ENCODE measurements at places on chromosomes 6 and 20.
A peak's percentile ranks its signal among the peaks of the same experiment; 100 is the strongest.

DNA sequence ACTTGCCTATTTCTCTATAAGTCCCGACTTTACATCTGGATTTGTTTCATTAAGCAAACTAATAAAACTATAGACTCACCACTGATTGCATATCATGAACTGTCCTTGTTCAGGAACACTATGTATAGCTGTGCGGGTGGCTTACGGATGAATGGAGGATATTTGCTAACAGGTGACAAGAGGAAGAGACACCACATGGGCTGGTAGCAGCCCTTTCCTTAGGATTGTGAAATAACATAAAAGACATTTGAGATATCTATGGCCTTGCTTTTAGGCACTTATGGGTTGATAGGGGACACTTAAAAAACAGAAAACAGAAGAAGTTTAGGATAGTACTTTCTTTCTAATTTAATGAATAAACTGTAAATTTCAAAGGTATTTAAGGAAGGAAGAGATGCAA, 5.0 kb upstream of the CAP2 start:
- no peak for DNase-seq

DNA sequence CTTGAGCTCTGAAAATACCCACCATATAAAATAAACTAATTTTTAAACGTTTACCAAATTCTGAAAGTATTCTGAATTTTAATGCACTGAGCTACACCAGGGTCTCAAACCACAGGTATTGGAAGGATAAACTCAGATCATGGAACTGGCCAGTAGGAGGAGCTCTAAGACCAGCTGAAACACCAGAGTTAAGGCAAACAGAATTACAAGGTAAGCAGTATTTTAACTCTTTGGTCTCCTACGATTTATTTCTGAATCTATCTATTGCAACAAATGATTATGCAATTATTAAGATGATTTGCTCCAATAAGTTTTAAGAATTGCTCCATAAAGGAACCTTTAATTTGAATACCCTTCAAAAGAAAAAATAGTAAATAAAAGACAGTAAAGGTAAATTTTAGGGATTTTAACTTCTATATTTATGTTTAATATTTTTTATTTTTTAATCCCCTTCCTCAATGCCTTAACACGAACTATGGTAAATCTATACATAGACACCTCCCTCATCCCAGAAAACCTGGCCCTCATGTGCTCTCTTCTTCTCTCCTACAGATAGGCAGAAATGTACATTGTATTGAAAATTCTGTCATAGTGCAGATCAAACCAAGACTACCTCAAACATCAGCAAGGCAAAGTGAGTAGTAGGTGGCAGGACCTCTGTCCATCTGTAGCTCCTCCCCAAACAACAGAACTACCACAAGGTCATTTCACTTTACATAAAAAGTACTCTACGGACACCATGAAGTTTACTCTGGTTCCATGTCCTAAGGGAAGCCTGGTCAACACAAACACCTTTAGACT, 58.4 kb downstream of the SMLR1 start:
- DNase-seq: peak; percentile 41

DNA sequence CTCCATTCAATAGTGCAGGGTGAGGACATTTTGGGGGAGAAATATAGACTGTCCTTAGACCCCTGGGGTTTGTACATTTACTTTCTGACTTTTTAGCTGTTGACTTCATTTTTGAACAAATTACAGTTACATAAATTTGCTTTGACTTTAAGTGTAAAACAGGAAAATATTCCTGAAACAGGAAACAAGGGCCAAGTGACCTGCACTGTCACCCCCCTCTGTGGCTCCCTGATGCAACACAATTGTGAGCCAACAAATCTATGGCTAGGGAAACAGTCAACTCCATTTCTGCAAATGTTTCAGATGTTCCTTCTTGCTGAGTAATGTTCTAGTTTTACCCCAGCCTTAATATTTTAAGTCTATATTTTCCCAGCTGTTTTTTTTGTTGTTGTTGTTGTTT, 39.8 kb downstream of the HLA-A start:
- no peak for DNase-seq

GRCh38 chr6:14992382-14992781, 253.5 kb upstream of the JARID2 start:
- DNase-seq: no peak

GRCh38 chr6:169689287-169689686, 12.5 kb downstream of the WDR27 start:
- DNase-seq: no peak

DNA sequence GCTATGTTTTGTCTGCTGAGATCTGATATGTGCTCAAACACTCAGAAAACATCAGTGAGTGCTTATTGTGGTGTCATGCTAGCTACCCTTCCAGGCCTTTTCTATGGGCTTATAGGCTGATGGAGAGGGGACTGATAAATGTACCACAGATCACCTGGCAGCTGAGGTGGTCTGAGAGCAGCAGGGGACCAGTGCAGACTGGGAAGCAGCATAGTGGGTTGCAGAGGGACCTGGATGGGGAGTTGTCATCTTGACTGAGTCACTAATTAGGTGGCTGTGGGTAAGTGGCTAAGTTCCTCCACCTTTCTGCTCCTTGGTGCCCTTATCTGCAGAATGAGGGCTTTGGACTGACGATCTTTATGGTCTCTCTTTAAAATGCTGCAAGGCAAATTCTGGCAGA, 2.8 kb downstream of the TMEM200A start:
- DNase-seq: no peak

DNA sequence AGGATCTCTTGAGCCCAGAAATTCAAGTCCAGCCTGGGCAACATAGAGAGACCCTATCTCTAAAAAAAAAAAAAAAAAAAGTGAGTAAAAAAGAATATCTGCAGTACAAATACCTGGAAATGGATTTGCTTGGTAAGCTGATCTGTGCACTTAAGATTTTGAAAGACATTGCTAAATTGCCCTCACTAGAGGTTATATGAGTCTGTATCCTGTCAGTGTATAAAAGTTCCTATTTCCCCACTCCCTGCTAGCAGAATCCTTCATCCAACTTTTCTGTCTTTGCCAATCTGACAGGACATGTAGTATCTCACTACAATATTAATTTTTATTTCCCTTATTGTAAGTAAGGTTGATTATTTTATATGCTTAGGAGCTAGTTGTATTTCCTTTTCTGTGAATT, 36.1 kb downstream of the BICRAL start:
- DNase-seq: no peak

DNA sequence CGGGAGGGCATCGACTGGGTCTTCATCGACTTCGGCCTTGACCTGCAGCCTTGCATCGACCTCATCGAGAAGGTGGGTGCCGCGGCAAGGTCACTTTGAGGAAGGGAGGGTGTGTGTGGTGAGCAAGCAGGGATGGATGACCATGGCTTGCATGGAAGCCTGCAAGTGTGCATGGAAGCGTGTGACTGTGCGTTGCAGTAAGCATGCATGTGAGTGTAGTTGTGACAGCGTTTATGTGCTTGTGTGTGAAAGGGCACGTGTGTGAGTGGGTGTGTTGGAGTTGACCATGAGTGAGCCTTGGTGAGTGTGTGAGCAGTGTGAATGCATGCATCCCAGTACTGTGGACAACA, 32.5 kb downstream of the MYH7B start:
- DNase-seq: no peak

DNA sequence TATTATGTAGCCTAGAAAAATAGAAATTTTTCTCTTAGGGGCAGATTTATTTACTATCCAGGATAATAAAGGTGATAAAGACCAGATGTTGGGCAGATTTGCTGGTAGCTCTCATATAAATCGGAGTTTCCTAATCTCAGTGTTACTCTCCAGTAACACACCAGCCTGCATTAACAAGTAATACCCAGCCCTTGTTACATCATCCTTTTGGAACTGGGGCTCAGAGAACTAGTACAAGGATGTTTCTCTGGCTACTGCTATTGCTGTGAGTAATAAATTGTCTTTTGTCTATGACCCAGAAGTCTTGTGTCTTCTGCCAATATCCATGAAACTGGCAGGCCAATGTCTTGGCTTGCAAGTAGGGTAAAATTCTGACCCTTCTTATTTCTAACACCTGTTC, 16.8 kb downstream of the TPD52L1 start:
- no peak for DNase-seq

DNA sequence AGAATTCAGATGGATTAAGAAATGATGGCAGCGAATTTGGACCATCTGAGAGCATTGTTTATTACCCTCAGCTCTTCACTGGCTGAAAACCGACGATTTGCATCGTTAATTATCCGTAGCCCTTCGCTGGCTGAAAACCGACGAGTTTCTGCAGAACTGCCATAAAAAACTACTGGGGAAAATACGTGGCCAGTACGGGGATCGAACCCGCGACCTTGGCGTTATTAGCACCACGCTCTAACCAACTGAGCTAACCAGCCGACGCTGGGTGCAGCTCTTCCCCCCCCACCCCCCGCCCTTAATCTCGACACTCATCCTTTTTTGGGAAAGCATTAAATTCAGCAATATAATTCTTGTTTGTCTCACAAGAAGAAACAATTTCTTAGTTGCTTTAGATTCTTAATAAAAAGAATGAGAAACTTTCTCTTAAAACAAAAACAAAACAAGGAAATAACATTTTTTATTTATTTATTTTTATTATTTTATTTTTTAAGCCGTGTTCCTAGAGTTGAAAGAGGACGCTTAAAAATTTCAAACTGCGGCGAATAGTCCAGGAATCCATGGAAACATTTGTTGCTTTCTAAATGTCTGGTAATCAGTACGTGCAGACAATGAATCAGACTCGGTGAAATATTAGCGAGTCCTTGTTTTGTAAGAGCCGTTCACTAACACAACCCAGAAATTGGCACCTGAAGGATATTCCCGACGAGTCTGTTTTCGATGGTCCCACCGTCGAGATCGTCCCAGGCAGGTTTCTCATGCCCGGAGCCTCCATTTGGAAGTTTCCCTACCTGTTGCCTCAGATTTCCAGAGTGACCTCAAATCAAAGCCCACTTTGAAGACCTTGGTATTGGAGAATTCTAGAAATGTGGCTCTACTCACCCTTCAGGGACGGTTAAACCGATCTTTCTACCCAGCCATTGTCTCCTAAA, 27.8 kb downstream of the PRSS16 start:
- DNase-seq: no peak

DNA sequence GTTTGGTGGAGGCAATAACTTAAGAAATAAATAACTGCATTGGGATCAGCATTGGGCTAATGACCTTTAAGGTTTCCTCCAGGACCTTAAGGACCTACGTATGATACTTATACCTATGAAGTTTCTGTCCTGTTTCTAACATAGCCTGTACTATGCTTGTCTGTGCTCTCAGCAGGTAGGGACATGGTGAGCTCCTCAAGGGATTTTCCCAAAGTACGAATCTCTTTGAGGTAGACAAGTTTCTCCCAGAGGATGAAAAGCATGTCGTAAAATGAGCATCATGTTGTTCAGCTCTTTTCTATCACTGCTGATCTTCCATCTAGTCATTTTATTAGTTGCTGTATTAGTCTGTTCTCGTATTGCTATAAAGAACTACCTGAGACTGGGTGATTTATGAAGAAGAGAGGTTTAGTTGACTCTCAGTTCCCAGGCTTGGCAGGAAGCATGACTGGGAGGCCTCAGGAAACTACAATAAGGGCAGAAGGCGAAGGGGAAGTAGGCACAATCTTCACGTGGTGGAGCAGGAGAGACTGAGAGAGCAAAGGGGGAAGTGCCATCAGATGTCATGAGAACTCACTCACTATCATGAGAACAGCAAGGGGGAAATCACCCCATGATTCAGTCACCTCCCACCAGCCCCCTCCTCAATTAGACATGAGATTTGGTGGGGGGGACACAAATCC, 77.8 kb upstream of the TGM3 start:
- DNase-seq: no peak

DNA sequence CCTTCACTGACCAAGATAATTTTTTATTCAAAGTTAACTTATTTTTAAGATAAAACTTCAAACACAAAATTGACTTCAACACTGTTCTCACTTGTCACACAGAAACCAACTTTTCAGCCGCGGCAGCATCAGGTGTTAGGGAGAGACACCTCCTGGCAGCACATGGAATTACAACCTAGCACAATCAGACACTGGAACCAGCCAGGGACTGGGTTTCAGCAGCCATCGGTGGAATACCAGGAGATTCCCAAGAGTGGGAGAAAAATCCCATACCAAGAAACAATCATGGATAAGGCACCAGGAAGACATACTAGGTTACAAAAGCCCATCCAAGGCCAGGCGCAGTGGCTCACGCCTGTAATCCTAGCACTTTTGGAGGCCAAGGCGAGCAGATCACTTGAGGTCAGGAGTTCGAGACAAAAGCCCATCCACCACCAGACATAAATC, 70.0 kb downstream of the SNX5 start:
- peak; percentile 21 for DNase-seq

GRCh38 chr6:28864326-28864923, 59.4 kb downstream of the TRIM27 start:
- no peak for DNase-seq

- no peak for DNase-seq
Measured at GRCh38 chr6:33405386-33405940, 5.4 kb upstream of the PHF1 start.

DNA sequence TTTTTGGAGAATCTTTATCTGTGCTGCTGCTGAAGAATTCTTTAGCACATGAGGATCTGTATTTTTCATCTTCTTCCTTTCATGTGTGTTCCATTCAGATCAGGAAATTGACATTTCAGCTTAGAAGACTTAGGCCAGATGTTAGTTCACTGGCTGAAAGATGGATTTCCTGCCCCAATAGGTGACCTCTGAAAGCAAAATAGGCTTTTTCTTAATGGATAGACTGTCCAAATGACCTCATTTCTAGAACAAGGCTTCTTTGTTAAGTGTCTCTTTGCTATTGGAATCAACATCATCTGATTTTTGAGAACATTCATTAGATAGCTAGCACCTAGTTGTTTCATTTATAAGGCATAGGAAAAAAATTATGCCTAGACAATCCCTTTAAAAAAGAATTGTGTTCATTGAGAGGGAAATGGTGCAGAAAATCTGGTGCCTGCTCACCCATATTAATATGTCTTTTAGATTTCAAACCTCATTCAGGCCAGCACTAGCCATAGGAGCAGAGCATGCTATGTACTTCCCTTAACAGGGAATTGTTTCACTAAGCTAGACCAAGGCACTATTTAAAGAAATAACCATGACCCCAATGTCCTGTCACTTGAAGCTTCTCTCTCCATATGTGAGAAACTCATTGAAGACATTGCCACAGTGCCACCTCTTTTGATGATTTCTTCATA, 13.6 kb upstream of the SASH1 start:
- DNase-seq: no peak

DNA sequence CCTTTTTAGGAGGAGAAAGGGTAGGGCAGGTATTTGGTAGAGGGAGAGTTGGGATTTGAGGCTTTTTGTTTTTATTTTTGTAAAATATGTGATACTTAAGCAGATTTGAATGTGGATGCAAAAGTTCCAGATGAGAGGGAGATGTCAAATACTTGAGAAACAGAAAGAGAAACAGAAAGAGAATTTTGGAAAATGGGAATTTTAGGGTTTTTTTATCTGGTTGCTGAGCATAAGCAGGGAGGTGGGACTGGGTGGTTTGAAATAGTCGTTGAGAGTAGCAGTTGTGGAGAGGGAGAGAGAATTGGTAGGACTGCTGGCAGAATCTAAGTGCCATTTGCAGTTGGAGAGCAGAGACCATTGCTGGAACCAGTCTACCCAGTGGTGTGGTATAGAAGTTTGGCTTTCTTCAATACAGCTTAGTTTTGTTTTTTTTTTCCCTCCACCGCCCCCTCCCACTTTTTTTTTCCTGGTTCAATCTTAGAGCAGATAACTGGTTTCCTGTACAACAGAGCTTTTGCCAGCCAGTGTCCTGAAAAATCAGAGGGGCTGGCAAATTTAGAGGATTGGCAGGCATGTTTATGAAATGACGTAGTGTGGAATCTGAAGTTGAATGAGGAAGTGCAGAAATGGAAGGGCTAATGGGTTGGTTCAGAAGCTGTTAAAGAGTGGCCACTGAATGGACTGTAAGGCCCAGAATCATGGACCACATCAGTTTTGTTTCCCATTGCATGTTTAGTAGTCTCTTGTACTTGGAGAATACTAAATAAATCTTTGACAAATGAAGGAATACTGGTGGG, 68.7 kb downstream of the ATRN start:
- no peak for DNase-seq
